Renal cortical epithelial cell (primary cell): ENCODE measurements at places on chromosomes 11 and 22. TPM values are rescaled to one million over a fixed set of nuclear protein-coding genes. Genes with fewer than 3 reads are reported as not detected.

NNMT gene
- total RNA-seq = 1,571 and 2,593 TPM in 2 replicates

SLC37A2 gene
- total RNA-seq = 0.45 and 2.6 TPM in 2 replicates

C11orf42 gene
- not detected in 2 replicates for total RNA-seq

ARHGAP20 gene
- total RNA-seq = 0.05 TPM in 1 of 2 replicates, not detected in the other

CNGA4 gene
- total RNA-seq = 0.25 and 0.35 TPM in 2 replicates

WNT11 gene
- total RNA-seq = not detected in 2 replicates

OR4S2 gene
- not detected in 2 replicates for total RNA-seq

SLC37A4 gene
- 26.4 and 32.6 TPM in 2 replicates for total RNA-seq

KRTAP5-7 gene
- total RNA-seq = not detected in 2 replicates

SCUBE2 gene
- total RNA-seq = 0.87 and 1.4 TPM in 2 replicates

OTOG gene
- not detected in 2 replicates for total RNA-seq

FGF3 gene
- total RNA-seq = not detected in 2 replicates

KRTAP5-2 gene
- total RNA-seq = not detected in 2 replicates

FANCF gene
- 16.3 and 17.6 TPM in 2 replicates for total RNA-seq

SPATA19 gene
- total RNA-seq = not detected in 2 replicates

ALX4 gene
- total RNA-seq = not detected in 2 replicates

APOA1 gene
- 0.10 TPM in 1 of 2 replicates, not detected in the other for total RNA-seq

GRCh38 chr11:28472904-28473303 is 364.7 kb downstream of the METTL15 start:
- no peak for DNase-seq

DNA sequence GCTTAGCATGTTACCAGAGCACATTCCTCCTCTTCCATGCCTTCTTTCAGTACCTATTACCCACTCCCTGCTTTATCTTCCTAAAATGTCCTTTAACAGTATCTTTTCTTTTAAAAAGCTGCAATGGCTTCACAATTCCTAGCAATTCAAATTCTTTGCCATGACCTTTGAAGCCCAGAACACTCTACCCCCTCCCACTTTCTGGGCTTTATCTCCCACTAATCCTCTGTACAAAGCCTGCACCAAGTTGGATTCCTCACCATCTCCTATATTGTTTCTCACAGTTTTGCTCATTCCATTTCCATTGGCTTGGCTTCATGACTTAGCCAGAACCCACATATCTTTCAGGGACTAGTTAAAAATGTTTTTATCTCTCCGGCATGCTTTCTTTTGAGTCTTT is 80.9 kb downstream of the FAM76B start:
- DNase-seq = no peak

- peak; percentile 34 for DNase-seq
These were observed 56.7 kb upstream of the RAB38 start for GRCh38 chr11:88231894-88232482.

GRCh38 chr22:30291058-30291892 is 2.0 kb upstream of the CASTOR1 start:
- DNase-seq = peak; percentile 70

DNA sequence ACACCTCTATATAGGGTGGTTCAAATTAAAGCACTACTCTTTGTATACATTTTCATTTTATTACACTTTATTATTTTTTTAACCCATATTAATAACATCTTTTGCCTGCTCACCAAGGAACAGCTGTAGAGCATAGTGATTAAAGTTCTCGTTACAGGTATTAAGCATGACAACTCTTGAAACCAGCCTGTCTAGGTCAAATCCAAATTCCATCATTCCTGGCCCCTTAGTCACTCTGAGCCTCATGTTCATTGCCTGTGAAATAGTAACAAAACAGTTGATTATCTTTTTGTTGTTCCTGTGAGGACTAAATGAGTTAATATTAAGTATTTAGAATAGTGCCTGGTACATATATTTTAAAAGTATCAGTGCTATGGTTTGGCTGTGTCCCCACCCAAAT is 334.5 kb downstream of the RAB38 start:
- DNase-seq = peak; percentile 55

DNA sequence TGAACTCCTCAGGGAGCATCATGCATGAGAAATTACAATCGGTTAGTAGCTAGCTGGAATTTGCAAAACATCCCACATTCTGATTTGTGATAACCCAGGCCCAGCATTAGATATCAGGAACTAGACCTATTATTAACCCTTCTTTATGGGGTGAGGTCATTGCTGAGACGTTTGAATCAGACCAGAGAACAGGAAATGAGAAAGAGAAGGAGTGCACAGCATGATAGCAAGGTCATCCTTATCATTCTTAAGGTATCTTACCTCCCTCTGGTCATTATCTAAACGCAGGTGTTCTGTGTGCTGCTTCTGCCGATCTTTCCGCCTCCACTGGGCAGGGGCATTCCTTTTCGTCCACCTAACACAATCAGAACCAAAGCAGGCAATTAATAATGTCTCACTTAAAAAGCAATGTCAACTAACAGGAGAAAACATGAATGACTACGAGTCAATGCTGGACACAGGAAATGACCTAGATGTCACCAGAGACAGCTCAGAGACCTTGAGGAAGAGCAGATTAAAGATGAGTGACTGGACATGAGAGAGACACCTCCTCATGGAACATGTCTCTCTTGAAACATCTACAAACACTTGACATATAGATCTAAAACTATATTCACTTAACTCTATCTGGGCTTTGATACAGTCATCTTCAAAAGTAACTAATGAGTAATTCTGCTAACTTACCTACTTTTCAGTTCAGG is 78.3 kb upstream of the SCUBE2 start:
- DNase-seq = no peak

GRCh38 chr11:6202041-6202440 is 3.0 kb downstream of the OR52W1 start:
- DNase-seq = no peak

DNA sequence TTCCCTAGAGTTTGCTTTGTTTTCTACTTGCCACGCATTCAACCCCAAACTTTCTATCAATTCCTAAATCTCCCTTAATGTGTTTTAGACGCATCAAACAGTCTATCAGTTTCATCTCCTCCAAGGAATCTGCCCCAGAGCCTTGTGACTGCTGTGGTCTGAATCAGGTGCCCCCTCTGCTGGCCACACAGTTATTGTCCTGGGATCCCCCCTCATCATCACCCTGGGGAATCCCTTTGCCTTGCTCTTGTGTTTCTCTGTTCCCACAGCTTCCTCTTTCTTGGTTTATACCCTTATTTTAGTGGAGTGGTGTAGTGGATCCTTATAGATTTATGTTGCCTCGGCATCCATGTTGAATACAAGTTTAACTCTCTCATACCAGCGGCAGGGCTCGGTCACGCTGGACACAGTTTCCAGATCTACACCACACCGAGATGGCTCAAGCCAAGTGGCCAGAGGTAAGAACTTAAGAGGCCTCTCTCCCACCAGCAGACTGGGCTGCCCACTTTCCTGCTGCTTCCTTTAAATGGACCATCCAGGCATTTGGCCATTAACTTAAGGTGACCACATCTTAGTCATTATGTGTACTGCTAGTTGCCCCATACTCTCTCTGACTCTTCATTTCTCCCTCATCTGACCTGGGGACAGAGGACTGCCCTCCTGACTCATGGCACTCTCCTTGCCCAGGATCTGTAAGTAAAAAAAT is 8.2 kb downstream of the UPB1 start:
- peak; percentile 79 for DNase-seq

DNA sequence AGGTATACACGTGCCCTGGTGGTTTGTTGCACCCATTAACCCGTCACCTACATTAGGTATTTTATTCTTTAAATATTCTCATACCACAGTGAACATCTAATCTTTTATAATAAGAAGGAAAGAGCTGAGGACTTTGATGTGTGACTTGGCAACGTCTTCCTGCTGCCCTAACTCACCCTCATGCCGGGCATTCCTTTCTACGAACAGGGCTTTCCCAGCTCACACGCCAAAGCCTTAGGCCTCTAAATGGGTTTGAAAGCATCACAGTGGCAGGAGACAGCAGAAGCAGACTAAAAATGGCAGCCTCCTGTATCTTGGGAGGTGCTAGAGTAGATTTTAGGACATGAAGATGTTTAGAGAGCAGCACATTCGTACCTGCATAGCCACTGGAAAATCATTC is 52.6 kb downstream of the CLTCL1 start:
- DNase-seq = no peak

DNA sequence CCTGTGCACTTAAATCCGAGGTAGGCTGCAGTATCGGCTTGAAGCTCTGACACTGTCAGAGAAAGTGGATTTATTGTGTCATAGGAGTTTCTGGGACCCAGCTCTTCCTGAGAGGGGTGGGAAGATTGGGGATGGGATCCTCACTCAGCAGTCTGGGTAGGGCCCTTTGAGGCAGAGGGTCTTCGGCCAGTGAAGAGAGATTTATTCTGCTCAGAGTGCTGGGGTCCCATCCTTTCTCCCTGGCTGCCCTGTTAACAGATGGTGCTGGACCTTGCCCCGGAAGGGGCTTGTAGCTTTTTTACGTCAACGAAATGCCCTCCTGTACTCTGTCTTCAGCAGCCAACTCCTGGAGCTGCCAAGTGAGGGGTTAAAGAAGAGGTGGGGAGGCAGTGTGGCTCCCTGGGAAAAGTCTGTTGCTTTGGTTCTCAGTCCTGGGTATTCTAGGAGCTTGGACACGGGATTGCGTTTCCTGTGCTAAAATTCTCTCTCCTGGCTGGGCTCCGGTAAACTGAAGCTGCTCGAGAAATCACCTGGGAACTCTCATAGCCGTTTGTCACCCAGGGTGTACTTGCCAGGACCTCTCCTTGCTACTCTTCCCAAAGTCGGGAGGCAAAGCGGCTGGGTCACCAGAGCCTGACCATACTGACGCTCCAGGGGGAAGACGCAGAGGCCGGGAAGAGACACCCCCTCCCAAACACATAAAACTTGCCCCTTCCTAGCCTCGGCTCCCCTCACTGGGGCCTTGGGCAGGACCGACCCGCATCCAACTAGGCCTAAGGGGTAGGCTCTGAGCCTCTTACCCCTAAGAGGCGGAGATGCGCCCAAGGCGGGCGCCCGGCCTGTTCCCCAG is 806 bp upstream of the SMDT1 start:
- DNase-seq = no peak

GRCh38 chr11:3949125-3949524 is 93.7 kb downstream of the STIM1 start:
- no peak for DNase-seq

GRCh38 chr11:127202105-127202504 is 201.5 kb upstream of the KIRREL3 start:
- DNase-seq = no peak

- DNase-seq = peak; percentile 32
These were observed 53.6 kb downstream of the NAV2 start for GRCh38 chr11:19766206-19766605.

DNA sequence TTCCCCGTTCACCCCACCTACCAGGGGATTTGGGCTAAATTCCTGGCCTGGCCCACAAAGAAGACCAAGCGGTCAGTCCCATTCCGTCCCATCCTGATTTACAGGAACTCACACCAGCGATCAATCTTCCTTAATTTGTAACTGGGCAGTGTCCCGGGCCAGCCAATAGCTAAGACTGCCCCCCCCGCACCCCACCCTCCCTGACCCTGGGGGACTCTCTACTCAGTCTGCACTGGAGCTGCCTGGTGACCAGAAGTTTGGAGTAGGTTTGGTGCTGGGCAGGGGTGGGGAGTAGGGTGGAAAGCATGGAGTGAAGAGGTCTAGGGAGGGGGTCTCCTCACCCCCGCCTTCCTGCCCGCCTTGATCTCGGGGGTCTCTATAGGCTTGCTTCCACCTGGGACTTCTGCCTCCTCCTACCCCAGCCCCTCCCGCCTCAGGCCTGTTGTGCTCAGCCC is at the start of gene SERPING1:
TSS of gene SERPING1 (plus strand) at position 225 of the 455 bp plus-strand sequence. CDS start 586 bp downstream, outside the sequence.
- DNase-seq = peak; percentile 21

DNA sequence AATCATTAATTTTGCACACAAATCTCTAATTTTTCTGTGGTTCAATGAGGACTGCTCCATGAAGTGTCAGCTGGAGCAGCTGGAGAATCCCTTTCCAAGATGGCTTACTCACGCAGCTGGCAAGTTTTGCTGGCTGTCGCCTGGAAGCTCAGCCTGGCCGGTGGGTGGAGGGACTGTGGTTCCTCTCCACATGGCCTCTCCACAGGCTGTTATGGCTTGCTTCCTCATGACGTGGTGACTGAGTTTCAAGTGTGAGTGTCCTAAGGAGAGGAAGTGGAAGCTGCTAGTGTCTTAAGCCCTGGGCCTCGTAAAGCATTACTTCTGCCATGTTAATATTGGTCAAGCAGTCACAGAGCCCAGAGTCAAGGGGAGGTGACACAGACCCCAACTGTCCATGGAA is 14.0 kb upstream of the NRIP3 start:
- no peak for DNase-seq

GRCh38 chr11:34940026-34940677 is 23.7 kb downstream of the PDHX start:
- no peak for DNase-seq

GRCh38 chr11:71580057-71581003 is 2.3 kb downstream of the KRTAP5-11 start:
- DNase-seq = peak; percentile 64

- DNase-seq = peak; percentile 61
These were observed 111.4 kb upstream of the TBCEL start for GRCh38 chr11:120912504-120912903.

DNA sequence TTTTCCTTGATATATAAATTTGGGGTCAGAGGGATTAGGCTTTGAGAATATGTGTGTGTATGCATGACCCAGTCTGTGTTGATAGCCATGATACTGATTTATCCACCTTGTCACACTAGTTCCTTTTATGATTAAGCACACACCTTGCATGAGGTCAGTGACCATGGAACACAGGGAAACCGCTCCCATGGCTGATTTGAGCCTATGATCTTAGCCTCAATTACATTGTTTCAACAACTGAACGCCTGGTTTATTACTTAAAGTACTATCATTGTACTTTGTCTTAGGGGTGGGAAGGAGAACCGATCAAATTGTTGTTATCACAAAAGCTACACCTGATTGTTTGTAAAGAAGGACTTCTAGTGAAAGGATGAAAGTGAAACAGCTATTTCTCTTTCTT is 70.7 kb downstream of the ARFGAP2 start:
- no peak for DNase-seq

DNA sequence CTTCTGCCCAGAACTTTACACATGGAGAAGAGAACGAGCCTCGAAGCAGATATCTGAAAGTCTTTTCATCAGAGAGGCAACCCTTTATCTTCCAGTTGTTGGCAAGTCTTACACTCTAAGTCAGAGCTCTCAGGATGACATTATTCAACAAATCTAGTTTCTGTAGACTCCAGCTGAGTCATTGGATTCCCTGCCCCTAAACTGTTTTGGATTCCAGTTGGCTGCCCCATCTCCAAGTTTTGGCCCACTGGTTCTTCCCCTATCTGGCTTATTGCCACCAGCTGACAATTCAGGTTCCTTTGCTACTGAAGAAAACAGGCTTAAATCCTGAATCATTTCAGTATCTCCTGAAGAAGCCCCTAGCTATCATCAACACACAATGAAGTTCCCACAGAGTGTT is 14.2 kb downstream of the SAAL1 start:
- no peak for DNase-seq

DNA sequence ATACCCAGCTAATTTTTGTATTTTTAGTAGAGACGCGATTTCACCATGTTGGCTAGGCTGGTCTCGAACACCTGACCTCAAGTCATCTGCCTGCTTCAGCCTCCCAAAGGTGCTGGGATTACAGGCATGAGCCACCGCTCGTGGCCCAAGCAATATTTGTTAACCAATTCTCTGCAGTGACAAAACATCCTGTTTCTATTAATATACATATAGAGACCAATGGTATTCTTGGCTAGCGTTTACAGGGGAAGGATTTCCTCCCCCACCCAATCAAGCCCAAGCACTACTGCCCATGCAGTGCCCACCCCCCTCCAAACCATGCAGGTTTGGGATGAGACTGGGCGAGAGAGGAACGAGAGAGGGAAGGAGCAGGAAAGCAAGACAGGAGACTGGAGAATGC is 53.1 kb downstream of the APOL3 start:
- no peak for DNase-seq

GRCh38 chr11:84969103-84969502 is 658.0 kb downstream of the DLG2 start:
- no peak for DNase-seq
